ENCODE measurements at places on chromosomes 12 and 14. TPM values are rescaled to one million over a fixed set of nuclear protein-coding genes. Genes with fewer than 3 reads are reported as not detected.
A peak's percentile ranks its signal among the peaks of the same experiment; 100 is the strongest.

The FRMD6 gene
- total RNA-seq = 8.5 TPM

- DNase-seq = no peak
- H3K36me3 ChIP-seq = peaks cover 27% of the 10 kb centered on the region
- no peaks in the 10 kb centered on the region for H3K4me1 ChIP-seq
Measured at GRCh38 chr12:77062396-77062795, 3.0 kb downstream of the E2F7 start.

DNA sequence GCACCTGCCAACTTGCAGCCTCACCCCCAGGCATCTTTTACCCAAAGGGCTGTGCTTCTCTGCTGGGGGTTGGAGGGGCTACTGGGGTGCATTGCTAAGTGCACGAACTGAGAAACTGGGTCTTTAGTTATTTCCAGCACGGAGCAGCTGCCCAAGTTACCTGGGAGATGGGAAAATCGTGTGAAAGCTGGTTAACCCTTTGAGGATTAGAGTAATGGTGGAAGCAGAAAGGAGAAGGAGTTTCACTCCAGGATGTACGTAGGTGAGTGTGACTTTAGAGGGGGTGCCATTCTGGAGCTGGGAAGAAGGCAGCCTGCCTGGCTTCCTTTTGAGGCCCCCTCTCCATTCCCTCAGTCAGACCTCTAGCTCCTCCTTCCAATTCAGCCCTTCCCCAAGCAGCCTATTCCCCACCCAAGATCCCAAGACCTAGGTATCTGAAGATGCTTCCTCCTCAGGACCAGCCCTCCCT, 1.0 kb upstream of the ADCY6 start:
- no peaks in the 10 kb centered on the region for H3K4me1 ChIP-seq
- no peaks in the 10 kb centered on the region for H3K36me3 ChIP-seq
- no peaks in the 10 kb centered on the region for H3K27me3 ChIP-seq
- no peak for DNase-seq
- peak overlapping the region; percentile 90 for H3K4me3 ChIP-seq

GRCh38 chr14:72634691-72635616, 258.9 kb downstream of the DPF3 start:
- no peak overlapping the region for H3K27ac ChIP-seq
- no peak for DNase-seq
- no peak overlapping the region for H3K4me3 ChIP-seq
- H3K27me3 ChIP-seq = peaks cover 2% of the 10 kb centered on the region
